Lung (tissue), 17 donors: ENCODE measurements at places on chromosomes 2 and 18.
A peak's percentile ranks its signal among the peaks of the same experiment; 100 is the strongest.

GRCh38 chr2:26281226-26281625, 36.5 kb downstream of the HADHB start:
- no peak for DNase-seq

- no peak for DNase-seq
Measured at GRCh38 chr2:188675391-188676009, 298.7 kb upstream of the COL3A1 start.

- DNase-seq = no peak
Measured at GRCh38 chr2:132577686-132578085, 92.3 kb downstream of the LYPD1 start.

GRCh38 chr2:207546822-207547221, 17.1 kb downstream of the CREB1 start:
- no peak for DNase-seq

DNA sequence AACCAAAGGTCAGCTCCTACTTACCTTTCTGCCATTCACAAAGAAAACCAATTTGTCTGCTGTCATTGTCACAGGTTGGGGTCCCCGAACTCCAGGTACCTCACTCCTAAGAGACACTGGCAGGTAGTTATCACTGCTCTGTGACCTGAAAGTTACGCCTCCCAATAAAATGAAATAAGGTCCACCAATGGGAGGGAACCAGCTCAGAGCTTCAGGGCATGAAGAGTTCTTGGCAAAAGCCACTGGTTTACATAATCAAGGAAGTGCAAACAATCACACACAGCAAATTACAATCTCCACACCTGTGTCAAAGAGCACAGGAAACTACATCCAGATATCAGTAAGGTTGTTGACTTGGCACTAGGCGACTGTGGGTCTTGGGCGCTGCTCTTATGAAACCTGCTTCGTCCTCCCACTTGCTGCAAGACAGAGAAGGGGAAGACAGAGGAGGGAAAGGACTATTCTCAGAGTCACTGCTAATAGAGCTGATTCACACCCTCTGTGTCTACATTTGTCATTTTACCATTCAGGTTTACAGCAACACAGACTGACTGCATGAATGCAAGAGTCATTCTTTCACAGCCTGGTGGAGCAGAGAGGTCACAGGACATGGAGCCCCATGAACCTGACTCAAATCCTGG, at the start of gene XDH:
Gene XDH (minus strand): TSS at position 142 of the 641 bp plus-strand sequence. CDS start 76 bp downstream, at position 66.
- no peak for DNase-seq

DNA sequence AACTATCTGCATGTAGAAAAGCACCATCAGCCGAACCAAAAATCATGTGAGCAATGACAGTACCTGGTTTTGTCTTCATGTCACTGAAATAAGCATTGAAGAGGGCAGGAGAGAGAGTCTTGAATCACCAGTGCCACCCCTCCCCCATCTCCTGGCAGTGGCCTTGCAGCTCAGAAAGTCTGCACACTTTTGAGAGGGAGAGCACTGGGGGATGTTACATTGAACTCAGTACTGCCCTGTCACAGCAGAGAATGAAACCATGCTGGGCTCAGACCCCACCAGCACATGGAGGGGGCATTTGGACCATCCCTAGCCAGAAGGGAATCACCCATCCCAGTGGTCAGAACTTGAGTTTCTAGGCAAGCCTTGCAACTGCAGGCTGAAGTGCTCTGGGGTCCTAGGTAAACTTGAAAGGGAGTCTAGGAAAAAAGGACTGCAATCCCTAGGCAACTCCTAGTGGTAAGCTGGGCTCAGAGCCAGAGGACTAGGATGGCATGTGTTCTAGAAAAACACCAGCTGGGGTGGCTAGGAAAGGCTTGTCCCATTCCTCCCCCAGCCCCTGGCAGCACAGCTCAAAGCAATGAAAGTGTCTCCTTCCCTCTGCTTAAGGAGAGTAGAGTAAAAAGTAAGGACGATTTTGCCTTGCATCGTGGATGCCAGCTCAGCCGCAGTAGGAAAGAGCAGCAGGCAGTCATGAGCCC, 259.9 kb upstream of the MYT1L start:
- peak; percentile 73 for DNase-seq

- DNase-seq = peak; percentile 28
Measured at GRCh38 chr18:2657788-2658458, 2.4 kb downstream of the SMCHD1 start.

- DNase-seq = no peak
Measured at GRCh38 chr18:38635709-38636430, 1070.3 kb upstream of the CELF4 start.

GRCh38 chr2:75528221-75528977, 32.3 kb downstream of the EVA1A start:
- DNase-seq = no peak

- no peak for DNase-seq
Measured at GRCh38 chr2:142041996-142042395, 88.8 kb downstream of the LRP1B start.
